ENCODE measurements at places on chromosomes 2 and 18.

- no peak for DNase-seq
Measured at GRCh38 chr2:71070294-71071093, 2.0 kb downstream of the NAGK start.

DNA sequence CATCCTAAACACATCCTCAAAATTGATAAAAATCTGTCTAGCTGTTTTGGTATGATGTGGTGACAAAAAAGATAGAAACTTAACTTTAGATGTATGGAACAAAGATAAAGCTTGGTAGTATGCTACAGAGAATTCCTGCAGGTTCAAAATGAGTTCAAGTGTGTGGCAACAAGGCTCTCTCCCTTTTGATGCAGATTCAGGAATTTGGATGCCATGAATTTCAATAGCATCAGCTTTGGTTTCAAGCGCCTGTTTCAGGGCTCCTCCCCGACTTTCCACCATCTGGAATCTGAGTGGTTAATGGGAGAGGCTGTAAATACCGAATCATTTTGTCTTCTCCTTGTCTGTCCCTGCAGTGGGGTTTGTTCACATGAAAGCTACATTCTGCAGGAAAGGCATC, 180.6 kb downstream of the MTX2 start:
- no peak for DNase-seq

DNA sequence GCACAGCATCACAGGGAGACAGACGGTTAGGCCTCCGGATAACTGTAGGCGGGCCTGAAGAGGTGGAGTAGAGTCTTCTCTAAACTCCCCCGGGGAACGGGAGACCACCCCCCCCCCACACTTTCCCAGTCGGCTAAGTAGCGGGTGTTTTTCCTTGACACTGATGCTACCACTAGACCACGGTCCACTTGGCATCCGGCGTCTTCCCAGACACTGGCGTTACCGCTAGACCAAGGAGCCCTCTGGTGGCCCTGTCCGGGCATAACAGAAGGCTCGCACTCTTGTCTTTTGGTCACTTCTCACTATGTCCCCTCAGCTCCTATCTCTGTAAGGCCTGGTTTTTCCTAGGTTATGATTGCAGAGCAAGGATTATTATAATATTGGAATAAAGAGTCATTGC, 25.7 kb upstream of the NCL start:
- DNase-seq = no peak

GRCh38 chr2:166229678-166230023, 101.8 kb upstream of the SCN1A start:
- DNase-seq = no peak

GRCh38 chr2:113200236-113200635, 26.5 kb downstream of the PSD4 start:
- DNase-seq = no peak

DNA sequence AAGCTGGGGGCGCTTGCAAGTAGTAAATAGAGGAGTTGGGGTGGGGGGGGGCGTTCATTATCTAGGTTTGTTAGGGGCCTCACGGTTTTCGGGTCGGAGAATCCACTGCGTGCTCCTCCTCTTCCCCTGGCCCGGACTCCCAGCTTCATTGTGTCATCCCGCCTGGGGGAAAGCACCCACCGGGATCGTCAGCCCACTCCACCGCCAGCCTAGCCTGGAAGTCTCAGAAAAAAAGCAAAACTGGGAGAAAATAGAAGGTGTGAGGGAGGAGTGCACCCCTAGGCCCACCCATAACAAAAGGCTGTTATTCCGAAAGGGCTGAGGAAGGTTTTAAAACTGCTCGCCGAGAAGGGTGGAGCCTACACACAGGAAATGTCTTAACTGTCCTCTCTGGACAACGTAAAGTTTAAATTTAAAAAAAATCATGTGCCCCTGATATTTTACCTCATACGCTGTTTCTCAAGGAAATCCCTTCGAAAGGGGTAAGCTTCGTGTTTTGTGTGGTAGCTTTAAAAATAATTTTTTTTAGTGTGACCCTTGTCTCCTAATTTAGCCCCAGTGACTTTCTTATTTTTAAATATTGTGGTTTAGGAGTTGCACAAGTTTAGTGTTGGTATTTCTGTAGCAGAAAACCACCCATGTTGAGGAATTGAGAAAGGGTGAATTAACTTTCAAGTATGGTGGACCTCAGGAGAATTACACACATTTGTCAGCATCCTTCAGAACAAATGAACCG, 104.2 kb downstream of the SPTBN1 start:
- no peak for DNase-seq

- no peak for DNase-seq
Measured at GRCh38 chr2:119950966-119951365, 61.9 kb upstream of the EPB41L5 start.

DNA sequence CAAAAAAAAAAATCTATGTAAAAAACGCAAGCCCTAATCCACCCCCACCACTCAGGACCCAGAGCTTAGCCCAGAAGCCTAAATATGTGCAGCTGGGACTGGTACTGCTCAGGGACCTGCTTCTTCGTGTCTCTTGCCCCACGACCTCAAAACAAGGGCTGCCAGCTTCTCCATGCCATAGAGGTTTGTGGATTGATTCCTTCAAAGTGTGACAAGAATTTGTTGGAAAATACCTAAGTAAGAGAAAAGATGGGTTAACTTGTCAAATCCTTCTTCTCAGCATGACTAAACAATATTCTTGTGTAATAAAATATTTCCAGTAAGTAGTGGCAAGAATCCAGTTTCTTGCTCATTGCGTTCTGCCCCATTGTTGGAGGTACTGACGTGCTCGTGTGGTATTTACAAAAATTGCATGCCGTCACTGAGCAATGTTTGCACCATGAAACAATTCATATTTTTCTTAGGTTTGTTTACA, 825 bp upstream of the SCYGR1 start:
- DNase-seq = no peak

GRCh38 chr2:240240017-240240734, 99.7 kb upstream of the OTOS start:
- no peak for DNase-seq

DNA sequence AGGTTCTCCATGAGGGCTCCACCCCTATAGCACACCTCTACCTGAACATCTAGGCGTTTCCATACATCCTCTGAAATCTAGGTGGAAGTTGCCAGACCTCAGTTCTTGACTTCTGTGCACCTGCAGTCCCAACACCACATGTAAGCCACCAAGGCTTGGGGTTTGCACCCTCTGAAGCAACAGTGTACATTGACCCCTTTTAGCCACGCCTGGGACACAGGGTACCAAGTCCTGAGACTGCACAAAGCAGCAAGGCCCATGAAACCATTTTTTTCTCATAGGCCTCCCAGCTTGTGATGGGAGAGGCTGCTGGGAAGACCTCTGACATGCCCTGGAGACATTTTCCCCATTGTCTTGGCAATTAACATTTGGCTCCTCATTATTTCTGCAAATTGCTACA, 20.0 kb downstream of the ARL6IP6 start:
- DNase-seq = no peak

All from activated gamma-delta T cell (primary cell).